ENCODE measurements at places on chromosomes 5 and 9.

- no peak for DNase-seq
Observed at GRCh38 chr5:40619421-40619820, 60.3 kb upstream of the PTGER4 start.

GRCh38 chr5:140338336-140338735 lies 8.1 kb downstream of the HBEGF start:
- no peak for DNase-seq

DNA sequence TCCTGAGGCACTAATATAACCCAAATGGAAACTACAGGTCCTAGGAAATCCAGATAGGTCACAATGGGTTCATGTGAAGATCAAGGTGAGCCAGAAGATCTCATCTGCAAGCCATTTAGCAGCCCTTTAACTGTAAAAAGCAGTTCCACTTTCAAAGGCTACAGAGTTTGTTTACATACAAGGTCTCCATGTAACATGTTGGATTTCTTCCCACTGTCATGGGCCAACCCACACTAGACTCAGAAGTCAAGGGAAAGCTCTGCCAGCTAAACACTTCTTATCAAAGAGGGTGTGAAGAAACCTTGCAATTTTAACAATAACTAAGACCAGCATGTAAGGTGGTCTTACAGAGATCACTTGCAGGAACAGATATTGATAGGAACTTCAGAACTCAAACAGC lies 3.8 kb upstream of the CTNNAL1 start:
- DNase-seq, result no peak

GRCh38 chr5:1363160-1363559 lies 18.3 kb upstream of the CLPTM1L start:
- DNase-seq, result no peak

DNA sequence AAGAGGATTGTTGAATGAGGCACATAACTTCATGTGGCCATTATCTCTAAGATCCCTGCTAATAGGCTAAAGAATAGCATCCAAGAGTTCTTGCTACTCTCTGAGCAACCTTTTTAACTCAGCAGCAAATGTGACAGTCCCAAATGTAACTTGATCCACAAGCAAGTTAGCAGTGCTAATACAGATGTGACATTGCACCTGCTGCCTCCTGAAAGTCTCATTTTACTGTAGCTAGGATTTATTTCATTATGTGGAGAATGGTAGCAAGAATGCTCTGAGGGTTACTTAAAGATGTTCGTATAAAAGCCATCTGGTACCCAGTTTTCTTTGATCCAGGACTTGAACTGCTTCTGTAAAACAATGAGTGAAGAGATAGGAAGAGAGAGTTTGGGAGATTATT lies 45.8 kb downstream of the CDH10 start:
- peak; percentile 100 for DNase-seq

- no peak for DNase-seq
Observed at GRCh38 chr9:76521244-76521681, 62.3 kb downstream of the GCNT1 start.

GRCh38 chr9:74773886-74774479 lies 113.7 kb downstream of the TRPM6 start:
- no peak for DNase-seq

- no peak for DNase-seq
Observed at GRCh38 chr9:72041775-72042194, 18.6 kb downstream of the C9orf57 start.

DNA sequence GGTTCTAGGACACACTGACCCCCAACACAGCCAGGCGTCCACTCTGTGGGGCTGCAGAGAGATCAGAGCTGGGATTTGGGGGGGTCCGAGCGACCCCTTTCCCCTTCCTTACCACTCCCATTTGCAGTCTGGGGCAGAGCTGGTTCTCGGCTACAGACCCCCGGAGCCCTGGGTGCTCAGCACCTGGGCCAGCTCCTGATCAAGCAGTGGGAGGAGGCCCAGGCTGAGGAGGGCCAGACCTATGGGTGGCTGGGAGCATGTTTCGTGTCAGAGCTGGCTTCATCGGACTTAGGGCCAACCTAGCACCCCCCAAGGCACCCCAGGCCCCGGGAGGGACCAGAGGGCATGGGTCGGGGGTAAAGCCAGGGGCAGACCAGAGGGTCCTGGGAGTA lies 7.6 kb downstream of the GRIN1 start:
- DNase-seq, result no peak

Data from NCI-H524 treated with DMSO at 0.1 percent for 48 hours (cell line).